ENCODE measurements at places on chromosomes 1 and 21.

DNA sequence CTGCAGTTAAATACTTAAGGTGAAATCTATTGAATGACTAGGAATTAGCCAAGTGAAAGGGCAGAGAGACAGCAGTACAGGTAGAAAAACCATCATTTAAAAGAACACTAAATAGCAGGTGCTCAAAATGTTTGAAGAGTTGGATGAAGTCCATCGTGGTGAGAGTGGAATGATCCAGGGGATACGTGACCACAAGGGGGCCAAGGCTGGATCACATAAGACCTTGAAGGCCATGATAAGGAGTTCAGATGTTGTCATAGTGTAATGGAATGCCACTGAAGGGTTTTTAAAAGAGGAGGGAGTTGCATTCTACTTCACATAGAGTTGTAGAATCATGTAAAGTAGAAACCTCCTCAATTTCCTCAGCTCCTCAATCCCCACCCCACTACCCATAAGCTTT lies 34.8 kb upstream of the HOOK1 start:
- no peak for DNase-seq

DNA sequence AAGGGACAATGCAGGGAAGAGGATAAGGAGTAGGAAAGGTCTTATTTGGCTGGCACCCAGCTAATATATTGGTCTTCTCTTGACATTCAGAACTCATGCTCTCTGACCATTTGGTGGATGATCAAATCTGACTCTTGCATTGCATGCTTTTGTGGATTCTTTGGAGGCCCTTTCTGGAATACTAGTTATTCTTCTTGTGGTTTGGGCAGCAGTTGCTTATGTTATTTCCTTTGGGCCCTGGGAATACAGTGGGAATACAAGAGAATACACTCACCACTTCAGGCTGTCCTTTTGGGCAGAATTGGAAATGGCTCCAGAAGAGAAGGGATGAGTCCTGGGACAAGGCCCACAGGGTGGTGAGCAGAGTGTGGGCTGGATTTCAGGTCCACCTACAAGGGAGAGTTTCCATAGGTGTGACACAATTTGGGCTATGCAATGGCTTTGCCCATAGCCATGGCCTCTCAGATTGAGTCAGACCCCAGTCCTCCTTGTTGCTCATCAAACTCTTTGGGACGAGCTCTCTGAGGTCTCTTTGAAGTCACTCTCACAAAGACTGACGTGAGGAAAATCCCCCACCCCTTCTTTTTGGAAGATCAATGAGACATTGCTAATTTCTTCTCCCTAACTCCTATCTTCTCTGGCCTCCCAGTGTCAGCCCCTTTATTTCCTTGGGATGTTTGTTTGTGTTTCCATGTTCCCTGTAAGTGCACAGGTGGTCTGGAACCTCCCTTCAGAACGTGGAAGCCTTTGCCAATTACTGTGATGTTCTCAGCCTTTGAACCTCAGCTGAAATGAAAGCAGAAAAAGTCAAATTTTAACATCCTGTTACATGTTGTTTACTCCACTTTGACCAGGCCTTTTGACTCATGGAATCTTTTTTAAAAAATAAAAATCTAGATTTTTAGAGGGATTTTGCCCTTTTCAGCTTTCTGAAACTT lies 19.4 kb downstream of the HSD11B1 start:
- DNase-seq, result no peak

GRCh38 chr1:94055459-94056122 lies 65.4 kb downstream of the ABCA4 start:
- no peak for DNase-seq

DNA sequence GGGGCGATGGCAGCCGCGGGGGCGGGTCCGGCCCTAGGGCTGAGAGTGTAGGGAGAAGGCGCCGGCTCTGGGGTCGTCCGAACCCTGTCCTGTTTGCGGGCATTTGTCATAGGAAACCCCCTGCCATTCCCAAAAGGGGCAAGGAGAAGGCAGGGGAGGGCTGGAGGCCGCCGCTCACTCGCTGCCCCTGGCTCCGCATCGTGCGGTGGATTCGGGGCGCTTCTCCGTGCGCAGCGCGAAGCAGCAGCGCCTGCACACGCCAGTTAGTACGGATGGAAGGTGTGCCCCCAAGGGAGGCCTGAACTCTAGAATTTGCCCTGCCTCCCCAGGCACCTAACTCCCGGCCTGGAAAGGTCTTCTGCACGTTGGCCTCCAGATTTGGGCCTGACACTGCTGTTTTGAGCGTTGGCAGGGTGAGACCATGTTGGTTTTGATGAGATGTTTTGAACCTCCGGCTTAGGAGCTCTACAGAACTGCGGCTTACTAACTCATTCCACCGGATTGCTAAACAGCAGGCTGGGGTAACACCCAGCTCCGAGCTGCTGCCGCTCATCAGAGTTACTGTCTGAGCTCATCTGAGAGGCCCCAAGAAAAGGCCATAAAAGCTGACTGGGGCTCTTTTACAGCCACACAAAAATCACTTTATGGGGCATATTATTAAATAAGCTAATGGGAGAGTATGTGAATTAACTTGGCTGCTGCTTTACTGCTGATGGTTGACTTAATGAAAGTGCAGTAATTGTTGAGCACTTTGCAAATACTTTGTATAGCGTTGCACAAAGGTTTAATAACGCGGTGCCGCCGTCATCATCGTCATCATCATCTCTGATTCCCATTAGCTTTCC lies 987 bp downstream of the GPR137B start:
- peak; percentile 77 for DNase-seq

GRCh38 chr1:84430546-84430945 lies 32.3 kb downstream of the DNASE2B start:
- no peak for DNase-seq

DNA sequence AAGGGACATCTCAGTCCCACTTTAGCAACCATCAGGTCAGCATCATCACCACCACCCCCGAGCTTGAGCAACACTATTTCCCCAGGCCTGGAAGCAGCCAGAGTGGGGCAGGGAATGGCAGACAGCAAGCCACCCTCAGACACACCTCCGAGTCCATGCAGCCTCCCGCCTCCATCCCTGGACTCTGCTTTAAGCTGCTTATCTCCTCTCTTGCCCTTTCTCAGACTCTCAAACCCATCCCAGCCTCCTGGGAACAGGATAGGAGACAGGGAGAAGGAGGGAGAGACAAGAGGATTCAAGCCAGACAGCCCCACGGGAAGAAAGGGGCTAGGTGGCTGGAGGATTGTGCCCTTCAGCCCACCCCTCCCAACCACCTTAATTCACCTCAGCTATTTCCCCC lies 1.7 kb downstream of the PIAS3 start:
- no peak for DNase-seq

DNA sequence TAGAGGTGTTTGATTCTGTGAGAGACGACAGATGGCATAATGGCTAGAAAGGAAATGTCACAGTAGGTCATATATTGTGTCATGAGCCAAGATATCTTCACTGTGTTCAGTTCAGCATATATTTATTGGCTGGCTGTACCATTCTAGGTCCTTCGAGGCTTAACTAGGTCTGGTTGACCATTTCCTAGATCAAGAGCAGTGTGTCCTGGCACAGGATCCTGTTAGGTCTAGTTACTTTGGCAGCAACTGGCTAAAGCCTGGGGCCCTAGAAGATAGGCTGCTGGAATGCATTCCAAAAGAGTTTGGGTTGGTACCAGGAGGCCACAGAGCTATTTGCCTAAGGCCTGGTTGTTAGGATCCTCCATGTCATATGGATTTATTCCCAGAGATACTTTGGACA lies 20.9 kb downstream of the ZBTB40 start:
- DNase-seq, result no peak

GRCh38 chr1:26111530-26112406 lies at the start of gene PDIK1L:
PDIK1L (plus strand) TSS chr1:26111824; CDS start chr1:26114309, 2,485 bp downstream.
- peak; percentile 98 for DNase-seq

DNA sequence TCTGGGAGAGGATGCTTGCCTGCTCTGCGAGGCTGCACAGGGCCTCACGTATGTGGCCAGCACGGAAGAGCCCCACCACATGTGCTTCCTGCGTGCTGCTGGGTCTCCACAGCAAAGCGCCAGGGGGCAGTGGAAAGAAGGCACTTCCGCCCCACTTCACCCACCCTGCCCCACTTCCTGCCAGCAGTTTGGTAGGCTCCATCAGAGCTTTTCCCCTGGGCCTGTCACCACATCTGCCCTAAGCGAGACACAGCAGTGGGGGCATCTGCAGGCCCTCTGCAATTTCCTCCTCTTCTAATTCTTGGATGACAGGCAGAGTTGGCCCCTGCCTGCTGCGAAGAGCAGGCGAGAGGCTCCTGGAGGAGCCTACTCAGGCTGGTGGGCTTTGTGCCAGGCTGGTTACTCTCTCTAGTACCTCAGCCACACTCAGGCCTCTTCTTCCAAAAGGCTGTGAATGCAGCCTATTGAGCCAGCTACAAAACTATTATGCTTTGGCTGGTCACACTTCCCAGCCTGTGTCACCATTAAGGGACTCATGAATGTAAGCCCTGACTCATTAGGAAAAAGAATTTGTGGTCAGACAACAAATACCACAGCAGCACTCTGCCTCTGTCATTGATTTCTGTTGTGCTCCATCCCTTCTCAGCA lies 25.0 kb downstream of the CD244 start:
- DNase-seq, result peak; percentile 54

DNA sequence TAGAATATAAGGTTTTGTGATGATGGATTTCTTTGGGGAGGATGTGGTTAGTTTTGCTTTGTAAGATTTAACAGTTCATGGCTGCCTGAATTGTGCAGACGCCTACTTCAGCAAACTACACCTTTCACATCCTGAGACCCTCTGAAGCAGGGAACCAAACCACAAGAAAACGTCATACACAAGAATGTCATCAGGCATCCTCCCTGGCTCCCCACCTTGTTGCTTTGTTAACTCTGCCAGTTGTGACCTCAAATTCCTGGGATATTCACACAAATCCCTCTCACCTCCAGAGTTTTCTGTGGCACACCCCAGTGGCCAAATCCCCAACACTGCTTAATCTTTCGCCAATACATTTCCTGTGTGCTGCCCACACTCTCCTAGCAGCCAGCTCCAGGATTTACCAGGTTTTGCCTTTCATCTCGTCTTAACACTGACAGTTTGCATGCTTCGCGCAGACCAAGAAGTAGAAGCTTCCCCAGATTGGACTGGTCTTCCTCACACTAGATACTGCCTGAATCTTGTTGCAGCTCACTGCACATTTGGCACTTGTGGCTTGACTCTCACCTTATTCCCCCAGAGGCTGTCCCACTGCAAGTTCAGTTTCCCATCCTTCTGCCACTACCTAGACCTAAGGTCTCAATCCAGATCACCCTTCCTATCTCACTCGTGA lies 51.1 kb upstream of the CTTNBP2NL start:
- DNase-seq, result no peak

GRCh38 chr1:203511930-203512329 lies 18.0 kb downstream of the OPTC start:
- no peak for DNase-seq

DNA sequence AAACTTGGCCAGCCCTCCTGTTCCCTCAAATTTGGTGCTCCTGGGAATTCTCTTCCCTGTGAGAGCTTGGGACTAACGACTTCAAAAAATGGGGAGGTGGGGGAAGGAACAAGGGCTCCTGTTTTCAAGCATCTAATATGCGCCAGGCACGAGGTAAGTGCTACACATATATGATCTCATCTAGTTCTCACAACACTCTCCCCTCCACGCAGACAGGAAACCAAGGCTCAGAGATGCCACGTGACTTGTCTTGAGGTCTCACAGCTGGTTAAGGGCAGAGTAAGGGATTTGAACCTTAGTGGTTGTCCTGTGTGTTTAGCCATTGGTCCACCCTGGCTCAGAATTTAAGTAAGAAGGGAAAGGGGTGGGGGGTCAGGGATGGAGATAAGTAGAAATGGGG lies 125.9 kb downstream of the DMRTB1 start:
- no peak for DNase-seq

GRCh38 chr1:11982010-11982392 lies 1.8 kb downstream of the MFN2 start:
- no peak for DNase-seq

GRCh38 chr1:8816831-8817411 lies 519 bp downstream of the RERE start:
- peak; percentile 54 for DNase-seq

GRCh38 chr1:66752671-66753371 lies 562 bp downstream of the DYNLT5 start:
- no peak for DNase-seq

GRCh38 chr1:75170981-75171380 lies 36.8 kb downstream of the LHX8 start:
- no peak for DNase-seq

- no peak for DNase-seq
These were observed 43.2 kb downstream of the PRRX1 start for GRCh38 chr1:170707117-170707516.

DNA sequence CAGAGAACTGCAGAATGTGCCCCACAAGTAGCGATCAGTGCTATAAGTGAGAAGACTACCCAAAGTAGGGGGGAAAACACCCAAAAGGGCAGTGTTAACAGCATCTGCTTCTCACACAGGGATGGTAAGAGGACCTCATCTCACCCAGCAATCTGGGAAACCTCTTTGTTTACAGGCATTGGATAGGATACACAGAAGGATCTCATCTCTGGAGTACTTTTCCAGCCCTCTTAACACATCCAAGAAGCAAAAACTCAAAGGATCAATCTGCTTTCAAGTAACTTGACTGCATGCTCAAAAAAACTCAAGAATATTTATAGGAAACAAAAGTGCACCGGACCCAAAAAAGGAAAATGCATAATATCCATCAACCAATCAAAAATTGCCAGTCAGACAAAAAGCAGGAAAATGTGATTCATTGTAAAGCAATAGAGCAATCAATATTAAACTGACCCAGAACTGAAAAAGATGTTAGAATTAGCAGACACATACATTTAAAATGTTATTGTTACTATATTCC lies 311.0 kb upstream of the CXADR start:
- DNase-seq, result no peak

DNA sequence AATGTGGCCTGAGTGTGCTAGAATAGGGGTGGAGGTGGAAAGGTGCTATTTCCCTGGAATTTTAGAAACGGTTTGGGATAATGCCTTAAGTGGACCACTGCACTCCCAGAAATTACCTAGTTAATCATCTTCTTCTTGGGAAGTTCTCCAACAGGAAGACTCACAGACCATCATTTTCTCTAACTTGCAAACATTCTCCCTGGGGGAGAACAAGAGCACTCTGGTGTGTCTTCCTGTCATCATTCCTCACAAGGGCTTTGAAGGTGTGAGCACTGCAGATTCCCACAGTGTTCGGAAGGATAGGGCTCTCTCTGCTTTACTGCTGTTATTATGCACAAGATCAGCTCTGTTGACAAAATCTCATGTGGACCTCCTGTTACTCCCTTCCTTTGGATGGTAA lies 54.9 kb upstream of the TSPAN2 start:
- no peak for DNase-seq

GRCh38 chr1:19800076-19800804 lies 524 bp upstream of the TMCO4 start:
- peak; percentile 76 for DNase-seq

Data from retina (tissue), 1 donor.